ENCODE measurements at places on chromosomes 7 and 10.

DNA sequence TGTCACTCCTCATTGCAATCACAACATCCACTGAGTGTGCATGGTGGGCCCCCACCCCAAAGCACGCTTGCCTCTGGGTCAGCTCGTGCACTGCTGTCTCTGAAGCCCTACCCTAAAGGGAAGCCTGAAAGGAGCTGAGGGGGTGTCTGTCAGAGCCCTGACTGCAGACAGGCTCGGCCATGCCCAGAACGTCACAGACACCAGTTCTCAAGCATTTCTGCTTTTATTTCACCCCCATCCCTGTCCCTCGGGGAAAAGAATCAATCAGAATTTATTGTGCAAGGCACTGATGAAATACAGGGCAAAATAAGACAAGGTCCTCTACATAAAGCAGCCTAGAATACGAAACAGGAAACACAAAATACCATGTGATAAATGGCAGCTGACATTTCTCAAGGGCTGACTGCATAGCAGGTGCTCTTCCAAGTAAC lies 231.8 kb downstream of the WDR37 start:
- DNase-seq: no peak

GRCh38 chr7:26614503-26614902 lies 249.9 kb downstream of the SKAP2 start:
- no peak for DNase-seq

DNA sequence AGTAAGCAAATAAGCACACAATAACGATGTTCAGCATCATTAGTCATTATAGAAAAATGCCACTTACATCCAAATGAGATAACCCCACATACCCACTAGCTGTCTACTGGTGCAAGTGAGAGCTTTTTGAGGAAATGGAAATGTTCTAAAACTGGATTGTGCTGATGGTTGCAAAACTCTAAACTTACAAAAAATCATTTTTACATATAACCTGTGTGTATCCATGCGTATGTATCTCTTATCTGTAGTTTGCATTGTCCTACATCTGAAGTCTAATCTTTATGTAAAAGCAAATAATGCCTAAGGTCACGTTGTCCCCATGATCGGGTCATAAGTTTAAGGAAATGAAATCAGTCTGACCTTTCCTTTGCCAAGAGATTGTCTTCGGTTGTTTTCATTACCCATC lies 81.6 kb upstream of the DNAJB6 start:
- DNase-seq: no peak

DNA sequence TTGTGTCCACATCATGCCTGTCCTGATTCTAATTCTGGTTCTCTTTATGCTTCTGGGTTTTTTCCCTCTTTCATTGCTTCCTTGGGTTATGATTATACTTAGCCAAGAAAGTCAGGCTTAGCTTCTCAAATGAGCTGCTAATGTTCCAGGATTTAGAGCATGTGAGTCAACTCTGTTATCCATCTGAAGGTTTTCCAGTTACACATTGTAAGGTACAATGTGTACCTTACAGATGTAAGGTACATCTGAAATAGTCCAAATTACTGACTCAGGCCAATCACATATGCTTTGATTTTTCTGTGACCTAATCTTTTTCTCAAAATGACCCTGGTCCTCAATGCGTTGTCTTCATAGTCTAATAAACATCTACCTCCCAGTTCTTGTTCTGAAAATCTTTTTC lies 13.3 kb upstream of the MIOS start:
- peak; percentile 60 for DNase-seq

GRCh38 chr7:129784437-129784782 lies 168.3 kb downstream of the UBE2H start:
- no peak for DNase-seq

- DNase-seq: no peak
These were observed 98.2 kb downstream of the BTRC start for GRCh38 chr10:101452176-101452575.

DNA sequence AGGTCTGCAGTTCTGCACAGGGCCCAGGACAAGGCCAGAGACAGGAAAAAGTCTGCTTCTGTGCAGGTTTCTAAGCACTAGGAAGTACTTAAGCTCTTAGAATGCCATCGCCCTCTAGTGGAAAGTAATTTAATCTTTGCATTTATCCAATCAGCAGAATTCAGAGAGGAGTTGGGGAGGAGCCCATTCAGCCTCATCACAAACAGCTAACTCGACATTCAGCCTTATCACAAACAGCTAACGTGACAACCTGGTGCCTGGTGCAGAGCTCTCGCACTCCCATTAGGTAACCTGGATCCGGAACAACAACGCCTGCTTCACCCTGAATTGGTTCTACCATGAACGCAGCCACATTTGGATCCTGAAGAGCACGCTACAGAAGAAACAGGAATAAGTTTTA lies 15.2 kb downstream of the OAT start:
- peak; percentile 72 for DNase-seq

DNA sequence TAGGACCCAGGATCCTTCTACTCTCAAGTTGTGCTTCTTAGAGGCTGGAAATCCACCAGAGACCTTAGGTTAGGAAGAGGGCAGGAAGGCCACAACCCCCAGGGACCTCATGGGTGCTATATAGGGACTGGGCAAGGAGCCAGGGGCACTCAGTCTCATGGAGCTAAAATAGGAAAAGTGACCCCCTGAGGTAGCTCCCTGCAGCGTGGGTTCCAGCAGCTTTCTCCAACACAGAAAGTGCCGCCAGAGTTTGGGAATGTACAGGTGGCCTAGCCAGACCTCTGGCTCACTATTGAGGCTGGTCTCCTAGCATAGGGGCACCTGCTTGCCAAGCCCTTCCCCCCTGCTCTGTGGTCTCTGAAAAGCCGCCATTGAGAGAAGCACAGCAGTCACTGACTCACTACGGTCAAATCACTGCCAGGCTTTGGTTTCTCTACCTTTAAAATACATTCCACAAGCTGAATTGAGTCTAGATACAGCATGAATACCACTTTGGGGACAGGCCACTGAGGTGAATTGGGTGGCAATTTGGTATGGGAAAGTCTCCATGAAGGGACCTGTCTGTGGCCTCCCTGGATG lies 333.2 kb upstream of the PODXL start:
- DNase-seq: peak; percentile 14

- no peak for DNase-seq
These were observed 109.7 kb upstream of the KLF14 start for GRCh38 chr7:130843703-130844102.

DNA sequence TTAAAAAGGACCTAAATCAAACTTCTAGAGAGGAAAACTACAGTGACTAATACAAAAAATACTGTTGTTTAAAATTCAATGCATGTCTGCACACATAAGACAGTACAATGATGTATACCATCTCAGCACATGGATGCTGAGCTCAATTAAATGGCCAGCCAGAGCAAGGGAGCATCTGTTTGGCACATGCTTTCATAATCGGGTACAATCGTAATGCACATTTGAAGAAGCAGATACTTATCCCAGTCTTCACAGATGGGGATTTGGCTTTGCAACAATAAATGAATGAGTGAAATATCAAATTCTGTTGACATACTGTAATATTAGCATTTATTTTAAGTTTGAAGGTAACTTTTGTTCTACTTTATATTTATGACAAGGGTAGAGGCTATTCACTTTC lies 187.8 kb downstream of the CRPPA start:
- DNase-seq: no peak

All from NCI-H1417 (cell line).